Heart left ventricle (tissue), 16 donors: ENCODE measurements at places on chromosomes 16 and 17. TPM values are rescaled to one million over a fixed set of nuclear protein-coding genes. Genes with fewer than 3 reads are reported as not detected.

- no peaks in the 10 kb centered on the region for H3K36me3 ChIP-seq
- H3K4me1 ChIP-seq = peaks cover 58% of the 10 kb centered on the region
- no peaks in the 10 kb centered on the region for H3K27me3 ChIP-seq
- no peak overlapping the region for H3K4me3 ChIP-seq
- DNase-seq = peak; percentile 75
Observed at GRCh38 chr17:77365584-77366186, 224.9 kb downstream of the SEC14L1 start.

DNA sequence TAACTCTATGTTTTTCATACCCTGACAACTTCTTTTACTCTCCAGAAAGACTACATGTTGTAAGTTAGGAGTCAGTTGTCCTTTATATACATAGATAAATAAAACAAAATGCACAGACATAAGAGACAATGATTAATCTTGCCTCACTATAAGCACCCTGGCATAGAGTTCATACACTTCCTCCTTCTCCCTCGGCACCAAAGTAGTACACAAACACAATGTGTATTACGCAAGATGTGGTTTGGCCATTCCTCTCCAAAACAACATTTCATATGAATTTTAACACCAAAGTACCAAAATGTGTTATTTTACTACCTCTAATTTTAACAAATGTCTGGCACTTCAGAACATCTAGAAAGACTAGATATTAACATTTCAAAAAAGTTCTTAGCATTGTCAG lies 17.2 kb upstream of the SLFN11 start:
- no peaks in the 10 kb centered on the region for H3K27me3 ChIP-seq
- no peaks in the 10 kb centered on the region for H3K36me3 ChIP-seq
- H3K27ac ChIP-seq = no peak overlapping the region

DNA sequence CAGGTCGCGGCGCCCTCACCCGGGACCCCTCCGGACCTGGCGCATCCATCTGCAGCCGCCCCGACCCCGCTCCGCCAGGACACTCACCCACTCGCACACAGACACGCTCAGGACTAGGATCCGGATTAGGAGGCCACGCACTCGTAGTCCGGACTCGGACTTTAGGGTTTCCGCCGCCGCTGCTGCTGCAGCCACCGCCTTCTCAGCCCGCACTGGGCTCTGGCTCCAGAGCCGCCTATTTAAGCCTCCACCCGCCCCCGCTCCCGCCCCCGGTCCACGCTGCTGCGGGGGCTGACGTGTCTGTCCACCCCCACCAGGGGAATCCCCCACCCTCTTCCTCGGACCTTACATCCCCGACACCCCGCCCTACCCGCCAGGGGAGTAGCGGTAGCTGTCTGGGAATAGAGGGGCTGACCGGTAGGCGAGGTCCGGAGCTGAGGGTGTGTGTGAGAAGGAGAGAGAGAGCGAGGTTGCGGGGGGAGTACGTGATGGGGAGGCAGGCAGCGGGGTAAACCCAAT lies at the start of gene RRAD:
Gene RRAD (minus strand): TSS at position 214 of the 519 bp plus-strand sequence. CDS start 356 bp downstream, outside the sequence.
- peak within 1 kb of the TSS; percentile 65 for H3K4me3 ChIP-seq
- no peaks in the 10 kb centered on the region for H3K27me3 ChIP-seq
- DNase-seq = peak; percentile 80
- peaks cover 60% of the 10 kb centered on the region for H3K4me1 ChIP-seq

Gene HASPIN
- 0.19 TPM for total RNA-seq
